ENCODE measurements at places on chromosomes 7 and 10.

DNA sequence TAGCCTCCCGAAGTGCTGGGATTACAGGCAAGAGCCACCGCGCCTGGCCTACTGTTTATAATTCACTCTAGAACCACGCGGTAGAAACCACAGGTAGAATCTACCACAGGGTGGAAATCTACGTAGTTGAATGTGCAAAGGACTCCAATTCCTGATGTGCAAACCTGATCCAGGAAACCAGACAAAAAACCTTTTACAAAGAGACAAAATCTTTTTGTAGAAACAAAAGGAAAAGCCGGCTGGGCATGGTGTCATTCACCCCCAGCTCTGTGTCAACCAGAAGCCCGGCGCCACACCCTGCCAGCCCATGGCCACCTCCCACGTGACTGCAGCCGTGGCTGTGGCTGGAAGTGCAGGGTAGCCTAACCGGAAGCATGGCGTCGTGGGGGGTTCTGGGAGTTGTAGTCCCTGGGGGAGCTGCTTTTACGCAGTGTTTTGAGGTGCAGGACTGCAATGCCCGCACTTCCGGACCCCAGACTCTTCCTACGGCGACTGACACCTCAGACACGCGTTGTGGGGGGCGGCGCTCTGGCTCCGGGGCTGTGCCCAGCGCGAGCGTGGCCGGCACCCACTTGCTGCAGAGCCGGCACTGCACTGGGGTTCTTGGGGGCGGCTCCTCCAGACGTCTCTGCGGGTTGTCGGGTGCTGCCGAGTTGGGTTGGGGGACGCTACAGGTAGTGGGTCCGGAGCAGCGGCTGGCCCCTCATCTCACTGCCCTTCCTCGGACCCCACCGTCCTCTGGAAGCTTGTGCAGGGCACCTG lies 41.5 kb upstream of the RNF216 start:
- peaks cover 19% of the 10 kb centered on the region for H3K4me1 ChIP-seq
- H3K4me3 ChIP-seq, result peak overlapping the region; percentile 73
- no peaks in the 10 kb centered on the region for H3K27me3 ChIP-seq
- DNase-seq, result peak; percentile 91
- H3K36me3 ChIP-seq, result no peaks in the 10 kb centered on the region

- no peak for DNase-seq
- H3K4me3 ChIP-seq, result no peak overlapping the region
- peak overlapping the region; percentile 86 for H3K27ac ChIP-seq
- no peaks in the 10 kb centered on the region for H3K36me3 ChIP-seq
- peaks cover 29% of the 10 kb centered on the region for H3K4me1 ChIP-seq
Observed at GRCh38 chr10:88234297-88234696, 348.8 kb downstream of the RNLS start.

DNA sequence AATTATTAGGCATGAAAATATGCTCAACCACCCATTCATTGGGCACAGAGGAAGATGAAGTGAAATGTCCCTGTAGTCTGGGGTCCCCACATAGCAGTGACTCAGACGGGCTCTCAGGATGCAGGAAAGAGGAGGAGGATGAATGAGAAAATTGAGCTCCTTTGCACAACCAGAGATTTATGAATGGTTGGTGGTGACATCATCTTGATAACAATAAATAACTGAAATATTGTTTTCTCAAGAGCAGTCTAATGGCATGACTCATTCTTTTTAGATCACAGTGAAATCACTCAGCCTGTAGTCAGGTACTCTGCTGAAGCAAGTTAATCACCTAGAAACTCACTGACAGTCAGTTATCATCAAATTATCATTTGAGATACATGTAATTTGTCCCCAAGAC lies 254.1 kb downstream of the RELN start:
- H3K27ac ChIP-seq, result no peak overlapping the region
- DNase-seq, result no peak
- H3K4me3 ChIP-seq, result no peak overlapping the region
- no peaks in the 10 kb centered on the region for H3K27me3 ChIP-seq
- H3K36me3 ChIP-seq, result no peaks in the 10 kb centered on the region

DNA sequence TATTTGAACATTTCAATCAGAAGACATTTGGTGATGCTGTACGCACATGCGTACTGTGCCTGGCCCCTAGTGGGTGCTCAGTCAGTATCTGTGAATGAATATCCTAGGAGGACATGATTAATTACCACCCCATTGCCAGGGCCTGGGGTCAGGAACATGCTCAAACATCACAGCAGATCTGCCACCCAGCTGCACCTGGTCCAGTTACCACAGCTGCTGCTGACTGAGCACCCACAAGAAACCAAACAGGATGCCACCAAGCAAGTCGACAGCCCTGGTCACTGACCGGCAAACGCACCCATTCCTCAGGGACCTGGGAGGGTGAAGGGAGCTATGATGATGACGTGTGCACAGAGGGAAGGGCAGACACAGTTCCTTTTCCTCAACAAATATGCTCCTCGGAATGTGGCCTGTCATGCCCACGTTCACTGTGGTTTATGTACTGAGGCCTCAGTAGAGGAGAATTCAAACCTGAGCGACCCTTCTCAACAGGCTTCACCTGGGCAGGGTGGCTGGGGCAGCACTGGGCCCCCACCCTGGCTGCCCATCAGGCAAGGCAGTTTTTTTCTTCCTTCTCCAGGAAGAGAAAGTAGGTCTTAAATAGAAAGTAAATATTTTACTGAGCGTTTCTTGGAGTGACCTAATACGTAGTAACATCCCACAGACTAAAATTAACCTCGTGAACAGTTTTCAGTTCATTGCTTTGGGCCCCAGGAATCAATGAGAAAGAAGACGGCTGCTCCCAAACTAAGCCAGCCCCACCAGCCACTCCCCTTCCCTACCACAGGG lies 13.4 kb downstream of the CTBP2 start:
- H3K4me1 ChIP-seq, result peaks cover 74% of the 10 kb centered on the region
- H3K4me3 ChIP-seq, result no peak overlapping the region
- no peaks in the 10 kb centered on the region for H3K27me3 ChIP-seq
- no peak for DNase-seq
- no peak overlapping the region for H3K27ac ChIP-seq
- H3K36me3 ChIP-seq, result peaks cover 28% of the 10 kb centered on the region

- H3K36me3 ChIP-seq, result no peaks in the 10 kb centered on the region
- H3K4me1 ChIP-seq, result no peaks in the 10 kb centered on the region
- no peak for DNase-seq
- no peak overlapping the region for H3K4me3 ChIP-seq
Observed at GRCh38 chr7:45176091-45176490, 18.5 kb downstream of the RAMP3 start.

- H3K27me3 ChIP-seq, result no peaks in the 10 kb centered on the region
- H3K27ac ChIP-seq, result no peak overlapping the region
- no peak for DNase-seq
- peaks cover 4% of the 10 kb centered on the region for H3K4me1 ChIP-seq
- no peak overlapping the region for H3K4me3 ChIP-seq
Observed at GRCh38 chr10:1361411-1362105, 305.4 kb downstream of the WDR37 start.

DNA sequence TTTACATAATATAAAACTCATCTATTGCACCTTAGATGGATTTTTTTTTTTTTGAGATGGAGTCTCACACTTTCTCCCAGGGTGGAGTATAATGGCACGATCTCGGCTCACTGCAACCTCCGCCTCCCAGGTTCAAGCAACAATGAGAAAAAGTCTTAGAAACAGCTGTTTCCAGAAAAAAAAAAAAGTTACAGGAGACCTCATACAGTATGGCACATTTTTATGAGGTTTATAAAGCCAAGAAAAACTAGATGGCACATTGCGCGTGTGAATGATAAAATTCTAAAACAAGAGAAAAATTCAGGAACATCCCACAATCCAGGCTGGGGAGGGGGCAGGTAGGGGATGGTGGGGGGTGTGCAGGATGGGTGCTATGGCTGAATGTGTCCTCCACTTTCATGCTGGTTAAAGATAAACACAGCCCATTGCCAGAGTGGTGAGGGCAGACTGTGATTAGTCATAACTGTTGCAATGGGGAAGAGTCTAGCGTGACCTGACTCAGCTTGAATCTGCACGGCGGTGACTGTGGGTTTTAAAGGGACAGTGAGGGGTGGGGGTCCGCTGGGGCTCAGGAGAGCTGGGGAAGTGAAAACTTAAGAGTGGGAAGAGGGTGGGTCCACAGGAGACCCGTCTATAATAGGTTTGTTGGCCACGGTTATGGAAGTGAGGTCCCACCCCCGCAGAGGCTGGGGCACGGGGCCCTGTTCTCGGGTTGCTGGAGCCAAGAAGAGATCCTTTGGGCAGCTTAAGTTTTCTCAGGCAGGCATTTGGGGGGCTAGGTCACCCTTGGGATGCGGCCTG lies 11.9 kb upstream of the LRRC27 start:
- no peak overlapping the region for H3K4me3 ChIP-seq
- no peak for DNase-seq
- H3K27ac ChIP-seq, result no peak overlapping the region

DNA sequence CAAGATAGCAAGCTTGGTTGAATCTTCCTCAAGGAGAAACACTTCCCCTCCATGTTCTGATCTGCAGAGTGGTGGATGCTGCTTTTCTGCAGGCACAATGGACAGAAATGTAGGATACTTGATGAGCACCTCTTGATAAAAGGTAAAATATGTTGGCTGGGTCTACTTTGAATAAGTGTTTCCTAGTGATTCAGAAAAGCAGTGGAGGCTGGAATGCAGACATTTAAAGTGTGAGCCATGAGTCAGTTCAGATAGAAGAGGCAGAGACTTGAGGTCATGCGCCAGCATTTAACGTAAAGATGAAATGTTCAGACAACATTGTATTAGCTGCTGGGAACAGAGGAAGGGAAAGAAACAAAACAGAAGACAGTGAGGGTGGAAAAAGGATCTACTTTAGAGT lies 403.1 kb downstream of the ADRA2A start:
- H3K36me3 ChIP-seq, result no peaks in the 10 kb centered on the region
- no peak overlapping the region for H3K4me3 ChIP-seq
- no peak overlapping the region for H3K27ac ChIP-seq
- H3K4me1 ChIP-seq, result no peaks in the 10 kb centered on the region
- no peak for DNase-seq
- no peaks in the 10 kb centered on the region for H3K27me3 ChIP-seq

DNA sequence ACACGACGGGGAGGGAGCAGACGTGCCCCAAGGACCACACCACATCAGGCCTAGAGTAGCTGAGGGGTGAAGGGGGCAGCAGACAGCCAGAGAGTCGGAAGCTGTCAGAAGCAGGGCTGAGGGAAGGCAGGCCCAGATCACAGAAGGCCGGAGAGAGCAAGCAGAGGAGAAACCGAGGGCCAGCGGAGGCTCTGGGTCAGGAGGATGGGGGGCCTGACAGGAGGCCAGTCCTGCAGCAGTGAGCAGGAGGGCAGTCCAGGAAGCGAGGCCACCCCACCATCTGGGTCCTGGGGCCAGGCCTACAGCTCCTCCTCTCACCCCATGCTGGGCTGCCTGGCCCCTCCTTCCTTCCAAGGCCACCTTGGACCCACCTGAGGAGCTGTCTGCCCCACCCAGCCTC lies 20.3 kb downstream of the SLIT1 start:
- peaks cover 46% of the 10 kb centered on the region for H3K4me1 ChIP-seq
- H3K27ac ChIP-seq, result no peak overlapping the region
- H3K27me3 ChIP-seq, result no peaks in the 10 kb centered on the region
- no peak for DNase-seq

GRCh38 chr10:101310529-101311184 lies 43.3 kb upstream of the BTRC start:
- peaks cover 3% of the 10 kb centered on the region for H3K27me3 ChIP-seq
- H3K4me1 ChIP-seq, result peaks cover 13% of the 10 kb centered on the region
- DNase-seq, result no peak
- no peak overlapping the region for H3K27ac ChIP-seq
- no peaks in the 10 kb centered on the region for H3K36me3 ChIP-seq

- no peaks in the 10 kb centered on the region for H3K4me1 ChIP-seq
- no peaks in the 10 kb centered on the region for H3K27me3 ChIP-seq
- DNase-seq, result no peak
- H3K36me3 ChIP-seq, result no peaks in the 10 kb centered on the region
- H3K27ac ChIP-seq, result no peak overlapping the region
Observed at GRCh38 chr7:107264723-107265122, 95.9 kb downstream of the HBP1 start.

- H3K27ac ChIP-seq, result no peak overlapping the region
- no peaks in the 10 kb centered on the region for H3K4me1 ChIP-seq
- no peaks in the 10 kb centered on the region for H3K36me3 ChIP-seq
- DNase-seq, result no peak
- H3K4me3 ChIP-seq, result no peak overlapping the region
Observed at GRCh38 chr10:107011105-107011504, 153.4 kb downstream of the SORCS1 start.

DNA sequence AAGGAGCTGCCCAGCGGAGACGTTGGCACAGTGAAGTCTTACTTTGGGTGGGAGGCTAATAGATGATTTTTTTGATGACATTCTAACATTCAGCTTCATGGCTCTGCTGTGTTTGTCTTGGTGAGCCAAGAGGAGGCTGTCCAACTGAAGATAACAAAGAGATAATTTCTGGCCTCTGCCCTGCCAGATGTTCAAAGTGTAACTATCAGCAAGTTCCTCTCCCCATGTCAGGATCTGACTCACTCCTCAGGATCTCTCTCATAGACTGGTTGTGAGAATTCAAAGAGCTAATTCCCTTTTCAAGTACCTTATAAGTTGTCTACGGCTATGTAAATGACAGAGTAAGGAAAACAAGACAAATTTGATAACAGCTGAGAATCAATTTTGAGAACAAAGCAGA lies 1340.9 kb downstream of the XPNPEP1 start:
- no peaks in the 10 kb centered on the region for H3K4me1 ChIP-seq
- H3K27ac ChIP-seq, result no peak overlapping the region
- DNase-seq, result no peak
- H3K4me3 ChIP-seq, result no peak overlapping the region

- no peaks in the 10 kb centered on the region for H3K27me3 ChIP-seq
- no peak overlapping the region for H3K27ac ChIP-seq
- no peak overlapping the region for H3K4me3 ChIP-seq
- H3K36me3 ChIP-seq, result no peaks in the 10 kb centered on the region
Observed at GRCh38 chr7:120760050-120760449, 97.9 kb downstream of the TSPAN12 start.

DNA sequence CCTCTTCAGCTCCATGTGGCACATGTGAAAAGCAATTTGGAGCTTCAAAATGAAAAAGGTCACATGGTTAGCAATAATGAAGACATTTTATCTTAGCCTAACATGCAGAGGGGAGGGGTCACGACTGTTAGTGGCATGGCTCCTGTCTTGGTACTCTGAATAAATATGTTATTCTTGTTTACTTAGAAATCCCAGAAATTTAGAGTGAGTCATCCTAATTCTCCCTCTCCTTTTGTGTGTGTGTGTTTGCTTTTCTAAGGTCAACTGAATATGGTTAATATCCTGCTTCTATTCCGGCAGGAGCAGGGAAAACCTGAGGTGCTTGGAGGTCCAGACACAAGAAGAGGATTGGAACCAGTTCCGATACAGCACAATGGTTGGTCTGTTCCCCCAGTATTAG lies 17.6 kb downstream of the BCCIP start:
- H3K36me3 ChIP-seq, result peaks cover 35% of the 10 kb centered on the region
- H3K27me3 ChIP-seq, result no peaks in the 10 kb centered on the region
- peaks cover 7% of the 10 kb centered on the region for H3K4me1 ChIP-seq
- DNase-seq, result no peak

- no peak overlapping the region for H3K27ac ChIP-seq
- H3K36me3 ChIP-seq, result peaks cover 29% of the 10 kb centered on the region
- H3K4me1 ChIP-seq, result no peaks in the 10 kb centered on the region
- no peak overlapping the region for H3K4me3 ChIP-seq
- H3K27me3 ChIP-seq, result no peaks in the 10 kb centered on the region
Observed at GRCh38 chr7:138902161-138902560, 79.0 kb downstream of the KIAA1549 start.
